ENCODE measurements at places on chromosomes 2 and 18. TPM values are rescaled to one million over a fixed set of nuclear protein-coding genes. Genes with fewer than 3 reads are reported as not detected.
A peak's percentile ranks its signal among the peaks of the same experiment; 100 is the strongest.

DNA sequence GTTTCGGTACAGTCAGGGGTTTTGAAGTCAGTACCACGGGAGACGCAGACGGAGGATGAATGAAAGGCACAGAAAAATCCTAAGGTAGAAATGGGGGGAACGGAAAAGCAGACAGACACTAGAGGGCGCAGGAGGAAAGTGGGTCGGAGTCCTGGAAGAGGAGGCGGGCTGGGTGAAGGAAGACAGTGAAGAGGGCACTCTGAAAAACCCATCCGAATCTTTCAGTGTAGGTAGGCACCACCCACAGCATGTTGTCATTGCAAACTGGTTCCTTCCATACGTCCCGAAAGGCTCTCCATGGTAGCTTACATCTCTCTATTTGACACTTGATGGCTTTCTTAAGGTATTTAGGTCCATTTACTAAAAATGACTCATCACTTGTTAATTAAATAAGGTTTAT lies 18.5 kb upstream of the ZNF236 start:
- DNase-seq: peak; percentile 59

DNA sequence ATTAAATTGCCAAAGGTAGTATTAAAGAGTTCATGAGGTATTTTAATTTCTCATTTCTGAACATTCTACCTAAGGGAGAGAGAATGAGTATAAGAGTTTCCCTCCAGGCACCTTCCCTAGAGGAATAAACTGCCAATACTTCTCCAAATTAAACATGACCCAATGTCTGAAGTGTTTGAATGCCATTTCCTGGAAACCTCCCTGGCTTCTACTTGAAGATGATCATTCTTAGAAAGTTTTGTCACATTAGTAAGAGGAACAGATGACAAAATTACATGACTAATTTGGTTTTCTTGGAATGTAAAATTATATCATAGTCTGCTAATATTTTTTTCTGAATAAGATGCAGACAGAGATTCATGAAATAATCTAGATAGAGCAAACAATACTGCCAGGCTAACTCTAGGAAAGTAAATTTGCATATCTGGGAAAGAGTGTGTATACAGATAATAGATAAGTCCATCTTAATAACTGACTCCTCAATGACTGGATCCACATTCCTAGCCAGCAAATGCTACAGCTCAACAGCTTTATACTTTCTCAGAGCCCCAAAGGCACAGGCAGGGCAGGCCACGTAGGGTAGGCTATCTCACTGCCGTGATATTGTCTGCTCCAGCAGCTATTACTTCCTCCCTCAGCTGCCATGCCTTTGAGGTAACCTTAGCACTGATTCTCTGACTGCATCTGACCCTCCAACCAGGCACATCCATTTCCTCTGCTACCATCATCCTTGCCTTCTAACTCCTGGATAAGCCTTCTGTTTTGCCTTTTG lies 630.8 kb upstream of the PIK3C3 start:
- DNase-seq: no peak

GRCh38 chr18:57753063-57753462 lies 50.1 kb downstream of the ATP8B1 start:
- no peak for DNase-seq

DNA sequence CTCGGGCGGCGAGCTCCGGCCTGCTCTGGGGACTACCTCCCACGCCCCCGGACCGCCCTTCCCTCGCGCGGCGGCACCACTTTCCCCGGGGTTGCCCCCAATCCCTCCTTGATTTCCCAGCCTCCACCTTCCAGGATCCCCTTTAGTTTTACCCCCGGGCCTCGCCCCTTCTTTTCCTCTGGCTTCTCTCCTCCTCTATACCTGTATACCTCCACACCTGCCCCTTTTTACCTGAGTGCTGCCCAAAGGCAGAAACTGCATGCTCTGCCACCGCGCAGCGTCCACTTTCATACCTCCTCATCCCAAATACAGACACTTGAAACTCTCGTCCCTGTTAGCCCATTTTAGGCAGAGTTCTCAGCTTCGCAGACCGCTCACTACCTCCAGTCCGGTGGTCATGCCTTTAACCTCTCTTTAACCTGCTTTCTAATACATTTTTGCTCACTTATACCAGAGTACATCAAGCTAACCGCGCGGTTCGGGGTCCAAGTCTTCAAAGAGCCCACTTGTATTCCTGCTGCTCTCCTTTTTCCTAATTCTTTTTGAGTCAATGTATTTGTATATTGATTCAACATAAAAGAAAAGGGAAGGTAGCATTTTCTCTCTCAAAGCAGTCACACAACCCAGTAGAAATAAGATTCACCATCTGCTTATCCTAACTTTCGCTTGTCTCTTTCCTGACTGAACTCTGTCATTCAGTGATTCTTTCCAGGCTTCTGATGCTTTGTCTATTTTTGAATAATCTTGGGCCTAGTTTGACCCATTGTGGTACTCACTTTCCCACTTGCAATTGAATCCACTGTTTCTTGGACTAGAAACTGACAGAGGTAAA lies 901 bp downstream of the SPOPL start:
- DNase-seq: no peak

DNA sequence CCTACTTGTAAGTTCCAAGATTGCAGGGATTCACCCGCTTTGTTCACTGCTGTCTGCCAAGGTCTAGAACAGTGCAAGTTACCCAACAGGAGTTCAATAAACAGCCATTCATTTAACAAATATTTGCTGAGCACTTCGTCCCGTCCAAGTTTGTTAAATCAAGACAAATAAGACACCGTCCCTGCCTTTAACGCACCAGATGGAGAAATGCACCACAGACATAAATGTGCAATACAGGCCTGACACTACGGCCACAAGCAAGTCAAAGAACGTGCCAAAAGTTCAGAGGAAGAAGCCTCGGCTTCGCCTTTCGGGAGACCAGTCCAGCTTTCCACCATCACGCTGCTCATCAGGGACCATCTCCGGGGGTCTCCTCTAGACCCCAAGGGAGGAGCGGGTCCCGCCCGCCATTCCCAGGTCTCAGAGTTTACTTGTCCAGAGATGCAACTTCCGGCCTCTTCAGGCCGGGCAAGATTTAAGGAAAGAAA lies 429 bp downstream of the C2orf76 start:
- no peak for DNase-seq

DNA sequence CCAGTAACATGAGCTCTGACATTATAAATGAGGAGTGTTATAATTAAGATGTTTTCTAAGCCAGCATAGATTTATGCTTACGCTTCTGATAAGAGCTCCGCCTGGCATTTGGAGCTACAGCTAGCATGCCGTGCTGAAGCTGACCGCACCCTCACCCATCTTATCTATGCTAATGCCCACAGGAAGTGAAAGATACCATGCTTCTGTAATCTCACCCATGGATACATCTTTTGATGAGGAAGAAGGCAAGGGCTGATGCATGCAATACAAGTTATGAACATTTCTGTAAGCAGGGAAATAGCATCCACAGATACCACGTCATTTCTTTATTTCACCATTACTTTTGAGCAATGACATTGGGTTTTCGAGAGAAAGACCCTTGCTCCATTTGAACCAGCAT lies 82.3 kb downstream of the ARL4C start:
- no peak for DNase-seq

DNA sequence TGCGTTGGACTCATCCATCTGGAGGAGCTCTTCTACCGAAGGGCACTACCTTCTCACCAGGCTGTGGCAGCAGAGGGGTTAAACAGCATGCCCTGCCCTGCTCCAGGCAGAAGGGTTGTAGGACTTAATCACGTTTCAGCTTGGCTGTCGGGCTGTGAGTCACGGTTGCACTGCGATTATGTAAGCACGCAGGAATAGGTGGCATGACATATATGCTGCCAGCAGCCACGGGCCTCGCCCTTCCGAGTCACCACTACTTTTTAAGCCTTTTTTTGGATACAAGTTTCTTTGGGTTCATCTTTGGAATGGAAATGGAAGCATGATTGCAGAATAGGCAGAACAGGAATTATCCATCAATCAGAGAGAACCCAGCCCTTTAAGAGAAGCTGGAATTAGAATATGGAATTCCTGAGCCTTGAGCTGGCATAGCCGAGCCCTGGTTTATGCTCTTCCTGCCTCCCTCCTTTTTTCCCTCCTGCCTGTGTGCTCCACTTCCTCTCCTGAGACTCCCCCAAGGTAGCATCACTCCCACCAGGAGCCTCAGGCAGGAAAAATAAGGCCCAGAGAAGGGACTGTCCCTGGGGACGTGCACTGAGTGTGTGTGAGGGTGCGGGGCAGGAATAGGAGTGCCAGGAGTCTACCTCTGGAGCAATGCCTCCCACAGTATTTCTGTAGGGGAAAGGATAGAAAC lies 86.8 kb downstream of the SEMA4F start:
- DNase-seq: no peak

GRCh38 chr18:78977637-78978348 lies 1.8 kb upstream of the SALL3 start:
- DNase-seq: no peak

GRCh38 chr2:208929894-208930427 lies 493.9 kb upstream of the MAP2 start:
- DNase-seq: no peak

DNA sequence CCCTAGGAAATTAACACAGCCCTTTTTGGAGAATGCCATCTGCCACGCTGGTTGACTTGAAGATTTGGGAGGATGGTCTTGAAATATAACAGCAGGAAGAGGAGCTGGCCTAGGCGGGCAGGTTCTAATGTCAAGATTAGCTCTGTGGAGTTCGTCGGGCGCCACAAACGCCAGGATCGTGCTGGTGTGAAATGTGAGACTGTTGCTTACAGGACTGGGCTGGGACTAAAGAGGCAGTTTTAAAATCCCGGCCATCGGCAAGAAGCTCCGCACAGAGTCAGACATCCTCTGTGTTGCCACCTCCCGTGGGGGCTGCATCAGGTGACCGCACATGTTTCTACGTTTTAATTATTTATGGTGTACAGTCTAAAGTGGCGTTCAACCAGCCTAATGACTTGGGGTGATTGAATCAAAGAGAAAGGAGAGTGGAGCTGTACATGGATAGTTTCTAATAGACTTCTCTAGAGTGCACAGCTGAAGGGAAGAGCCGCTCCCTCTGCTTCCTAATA lies 99.4 kb upstream of the BCL11A start:
- DNase-seq: no peak

DNA sequence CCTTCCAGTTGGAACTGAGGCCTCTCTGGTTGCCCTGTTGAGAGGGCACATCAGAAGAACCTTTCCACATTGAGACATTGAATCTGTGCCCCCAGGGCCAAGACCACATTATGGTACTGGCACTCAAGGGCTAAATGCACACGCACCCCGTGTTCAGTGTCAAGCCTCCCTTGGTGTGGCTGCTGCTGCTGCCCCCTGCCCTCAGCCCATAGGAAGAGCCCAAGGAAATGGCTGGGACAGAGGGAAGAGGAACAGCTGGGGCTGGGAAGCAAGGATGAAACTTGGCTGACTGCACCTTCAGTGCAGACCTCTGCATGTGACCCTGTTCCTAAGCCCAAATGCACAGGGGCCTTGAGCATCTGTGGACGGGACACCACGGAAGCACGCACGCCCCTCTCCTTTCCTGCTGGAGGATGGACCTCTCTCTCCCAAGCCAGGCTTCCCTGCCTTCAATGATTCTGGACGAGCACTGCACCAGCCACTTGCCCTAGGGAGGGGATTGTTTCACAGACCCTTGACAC lies 40.2 kb downstream of the NIFK start:
- DNase-seq: no peak

DNA sequence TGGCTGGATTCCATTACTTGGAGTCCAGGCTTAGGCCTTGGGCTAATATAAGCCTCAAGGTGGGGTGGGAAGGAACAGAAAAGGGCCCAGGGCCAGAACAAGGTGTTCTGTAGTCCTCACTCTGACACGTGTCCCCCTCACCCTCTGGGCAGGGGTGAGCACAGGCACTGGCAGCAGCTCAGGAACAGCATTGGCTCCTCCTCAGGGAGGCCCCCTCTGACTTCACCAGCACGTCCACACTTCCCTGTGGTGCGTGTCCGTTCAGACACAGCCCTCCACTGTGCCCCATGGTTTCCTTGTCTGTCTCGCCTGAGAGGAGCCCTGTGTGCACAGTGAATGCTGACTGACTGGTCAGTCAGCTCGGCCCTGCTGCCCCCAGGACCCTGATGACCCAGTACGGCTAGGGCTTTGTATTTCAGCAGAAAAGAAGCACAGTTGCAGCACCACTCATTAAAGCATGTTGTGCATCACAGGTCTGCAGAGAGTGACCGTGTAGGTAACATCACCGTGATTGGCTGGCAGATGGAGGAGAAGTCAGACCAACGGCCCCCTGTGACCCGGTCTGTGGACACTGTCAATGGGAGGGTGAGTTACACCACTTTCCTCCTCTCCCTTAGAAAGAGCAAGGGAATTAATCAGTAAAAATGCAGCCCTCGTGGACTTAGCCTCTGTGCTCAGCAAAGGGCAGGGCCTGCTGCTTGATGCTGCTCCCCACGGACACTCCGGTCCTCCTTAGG lies 70.8 kb downstream of the COA5 start:
- DNase-seq: no peak

GRCh38 chr2:129347486-129348217 lies 631.8 kb upstream of the RAB6C start:
- DNase-seq: no peak

- no peak for DNase-seq
Observed at GRCh38 chr2:175883586-175884194, 118.4 kb downstream of the LNPK start.

DNA sequence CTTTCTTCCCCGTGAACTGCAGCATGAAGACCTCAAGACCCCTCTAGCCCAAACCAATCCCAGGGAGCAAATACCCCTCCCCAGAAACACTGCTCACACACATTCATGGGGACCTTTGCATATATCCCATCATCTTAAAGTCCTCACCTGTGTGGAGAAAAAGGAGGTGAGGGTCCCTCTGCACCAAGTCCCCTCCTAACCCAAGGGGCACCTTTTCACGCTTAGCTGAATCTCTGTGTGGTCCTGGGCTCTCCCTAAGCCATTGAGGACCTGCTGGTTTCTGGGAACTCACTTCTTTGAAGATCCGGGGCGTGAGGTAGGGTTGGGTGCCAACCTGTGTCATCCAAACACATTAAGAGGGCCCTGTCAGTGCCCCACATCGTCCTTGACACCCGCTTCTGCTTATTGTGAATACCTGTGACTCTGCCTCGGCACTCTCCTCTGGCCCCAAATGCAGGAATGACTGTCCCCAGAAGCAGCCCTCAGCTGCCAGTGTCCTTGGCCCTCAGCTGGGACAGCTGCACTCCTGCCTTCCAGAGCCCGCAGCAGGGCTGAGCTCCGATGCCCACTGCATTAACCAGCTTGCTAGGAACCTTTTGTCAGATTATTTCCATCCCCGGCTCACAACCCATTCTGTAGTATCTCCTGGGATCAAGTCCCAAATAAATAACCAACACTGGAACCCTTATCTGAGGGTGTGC lies 41.3 kb upstream of the ITM2C start:
- DNase-seq: no peak

- DNase-seq: no peak
Observed at GRCh38 chr2:100640431-100641124, 77.8 kb downstream of the PDCL3 start.

The ZNF519 gene
- 22.0 TPM for total RNA-seq

The SFXN5 gene
- total RNA-seq: 15.2 TPM

The RBM44 gene
- total RNA-seq: under 0.01 TPM

The CFLAR gene
- 176 TPM for total RNA-seq

The PPIG gene
- 24.3 TPM for total RNA-seq

The C18orf54 gene
- 17.1 TPM for total RNA-seq

The HDAC4 gene
- total RNA-seq: 86.6 TPM

The PELI1 gene
- 54.7 TPM for total RNA-seq

The GLI2 gene
- total RNA-seq: 3.6 TPM

The CTLA4 gene
- total RNA-seq: 0.14 TPM

The DNAH7 gene
- 10.0 TPM for total RNA-seq

The ARHGEF33 gene
- 0.88 TPM for total RNA-seq

The ZNF892 gene
- total RNA-seq: 0.88 TPM

The RESP18 gene
- not detected for total RNA-seq

The VSNL1 gene
- not detected for total RNA-seq

The TFCP2L1 gene
- total RNA-seq: 0.18 TPM
